Activated naive CD8-positive, alpha-beta T cell treated with anti-CD3 and anti-CD28 coated beads, Interleukin-2, amount 10 ng/mL, durations not matched to agents 7 days and 5 days (primary cell): ENCODE measurements at places on chromosomes 12 and 14. TPM values are rescaled to one million over a fixed set of nuclear protein-coding genes. Genes with fewer than 3 reads are reported as not detected.

- no peaks in the 10 kb centered on the region for H3K36me3 ChIP-seq
- no peaks in the 10 kb centered on the region for H3K4me1 ChIP-seq
- peaks cover 22% of the 10 kb centered on the region for H3K27me3 ChIP-seq
- no peak overlapping the region for H3K27ac ChIP-seq
Measured at GRCh38 chr14:92874962-92875661, 47.8 kb upstream of the CHGA start.

DNA sequence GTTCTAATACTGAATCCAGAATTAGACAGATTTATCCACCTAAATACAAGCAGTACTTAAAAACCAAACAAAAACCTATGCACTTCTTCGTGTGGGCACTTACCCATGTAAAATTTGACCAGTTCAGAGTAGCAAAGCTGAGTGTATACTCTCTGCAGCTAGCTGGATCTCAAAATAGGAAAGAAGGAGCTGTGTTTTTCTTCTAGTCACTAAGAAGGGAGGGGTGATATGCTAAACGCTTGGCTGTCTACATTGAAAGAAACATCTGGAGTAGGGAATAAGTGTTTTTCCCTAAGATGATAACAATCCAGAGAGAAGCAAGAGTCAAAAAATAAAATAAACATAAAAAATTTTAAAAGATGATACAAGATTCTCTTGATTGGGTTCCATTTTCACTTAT lies 20.0 kb downstream of the RBMS2 start:
- H3K27me3 ChIP-seq: no peaks in the 10 kb centered on the region
- H3K27ac ChIP-seq: no peak overlapping the region
- H3K4me1 ChIP-seq: peaks cover 2% of the 10 kb centered on the region
- H3K4me3 ChIP-seq: no peak overlapping the region

DNA sequence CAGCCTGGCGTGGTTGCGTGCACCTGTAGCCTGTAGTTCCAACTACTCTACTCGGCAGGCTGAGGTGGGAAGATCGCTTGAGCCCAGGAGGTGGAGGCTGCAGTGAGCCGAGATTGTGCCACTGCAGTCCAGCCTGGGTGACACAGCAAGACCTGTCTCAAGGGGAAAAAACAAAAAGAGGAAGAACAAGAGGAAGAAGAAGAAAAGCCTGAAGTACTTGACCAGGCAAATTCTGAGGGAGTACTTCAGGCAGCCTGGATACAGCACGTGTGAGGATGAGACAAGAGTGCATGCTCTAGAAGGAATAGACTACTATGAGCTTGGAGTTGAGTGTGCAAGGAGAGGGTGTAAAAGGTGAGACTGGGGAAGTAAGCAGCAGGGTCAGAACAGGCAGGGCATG lies 1.8 kb downstream of the GDF3 start:
- DNase-seq: no peak
- H3K4me3 ChIP-seq: no peak overlapping the region
- no peak overlapping the region for H3K27ac ChIP-seq
- peaks cover 14% of the 10 kb centered on the region for H3K27me3 ChIP-seq
- no peaks in the 10 kb centered on the region for H3K36me3 ChIP-seq

DNA sequence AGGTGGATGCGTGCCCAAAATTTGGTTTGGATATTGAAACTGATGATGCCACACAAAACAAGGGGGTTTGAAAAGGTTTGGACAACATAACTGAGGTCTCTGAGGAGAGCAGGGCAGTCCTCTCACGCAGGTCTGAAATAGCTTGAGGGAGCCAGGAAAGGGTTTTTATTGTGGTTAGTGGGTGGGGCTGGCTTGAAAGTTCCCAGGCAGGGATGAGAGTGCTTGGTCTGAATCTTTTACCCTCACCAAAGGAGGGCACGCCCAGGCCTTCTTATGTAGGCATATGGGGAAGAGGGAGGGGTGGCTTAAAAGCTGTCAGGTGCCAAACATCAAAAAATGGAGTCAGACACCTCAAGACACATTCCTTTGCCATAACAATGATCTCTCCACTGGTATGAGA lies 493.1 kb upstream of the CCDC196 start:
- no peak overlapping the region for H3K4me3 ChIP-seq
- peaks cover 7% of the 10 kb centered on the region for H3K36me3 ChIP-seq
- DNase-seq: no peak
- peaks cover 22% of the 10 kb centered on the region for H3K4me1 ChIP-seq
- H3K27me3 ChIP-seq: no peaks in the 10 kb centered on the region

GRCh38 chr12:27666510-27666909 lies 29.7 kb upstream of the REP15 start:
- H3K27ac ChIP-seq: no peak overlapping the region
- no peak for DNase-seq
- H3K4me3 ChIP-seq: no peak overlapping the region
- no peaks in the 10 kb centered on the region for H3K27me3 ChIP-seq

GRCh38 chr14:68561531-68562007 lies 231.3 kb downstream of the ZFP36L1 start:
- no peaks in the 10 kb centered on the region for H3K36me3 ChIP-seq
- no peak overlapping the region for H3K27ac ChIP-seq
- H3K4me1 ChIP-seq: peaks cover 15% of the 10 kb centered on the region
- no peaks in the 10 kb centered on the region for H3K27me3 ChIP-seq

GRCh38 chr12:126663304-126664094 lies 1598.3 kb downstream of the AACS start:
- no peaks in the 10 kb centered on the region for H3K4me1 ChIP-seq
- no peaks in the 10 kb centered on the region for H3K36me3 ChIP-seq
- DNase-seq: no peak
- no peak overlapping the region for H3K27ac ChIP-seq
- no peaks in the 10 kb centered on the region for H3K27me3 ChIP-seq

- no peaks in the 10 kb centered on the region for H3K36me3 ChIP-seq
- H3K4me3 ChIP-seq: no peak overlapping the region
- DNase-seq: no peak
- no peak overlapping the region for H3K27ac ChIP-seq
- no peaks in the 10 kb centered on the region for H3K27me3 ChIP-seq
- H3K4me1 ChIP-seq: no peaks in the 10 kb centered on the region
Measured at GRCh38 chr12:120592121-120593049, 11.2 kb upstream of the POP5 start.

DNA sequence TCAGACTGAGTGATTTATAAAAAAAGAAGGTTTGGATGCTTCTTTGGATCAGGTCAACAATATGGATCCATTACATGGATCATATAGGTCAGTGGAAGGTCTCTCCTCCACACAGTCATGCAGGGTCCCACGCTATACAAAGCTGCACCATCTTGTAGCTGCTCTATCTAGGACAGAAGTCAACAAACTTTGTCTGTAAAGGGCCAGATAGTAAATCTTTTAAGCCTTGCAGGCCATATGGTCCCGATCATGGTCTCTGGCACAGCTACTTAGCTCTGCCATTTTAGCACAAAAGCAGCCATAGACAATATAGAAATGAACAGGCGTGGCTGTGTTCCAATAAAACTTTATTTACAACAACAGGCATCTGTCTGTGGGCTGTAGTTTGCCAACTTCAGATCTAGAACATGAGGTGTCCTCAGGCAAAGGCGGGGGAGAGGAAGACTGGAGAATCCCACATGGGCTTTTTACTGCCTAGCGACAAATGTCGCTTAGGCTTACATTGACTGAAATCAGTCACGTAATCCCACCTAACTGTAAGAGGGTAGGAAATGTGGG lies 36.7 kb downstream of the TMEM233 start:
- no peak overlapping the region for H3K4me3 ChIP-seq
- peaks cover 21% of the 10 kb centered on the region for H3K27me3 ChIP-seq
- H3K27ac ChIP-seq: no peak overlapping the region
- DNase-seq: no peak
- no peaks in the 10 kb centered on the region for H3K4me1 ChIP-seq
- no peaks in the 10 kb centered on the region for H3K36me3 ChIP-seq

DNA sequence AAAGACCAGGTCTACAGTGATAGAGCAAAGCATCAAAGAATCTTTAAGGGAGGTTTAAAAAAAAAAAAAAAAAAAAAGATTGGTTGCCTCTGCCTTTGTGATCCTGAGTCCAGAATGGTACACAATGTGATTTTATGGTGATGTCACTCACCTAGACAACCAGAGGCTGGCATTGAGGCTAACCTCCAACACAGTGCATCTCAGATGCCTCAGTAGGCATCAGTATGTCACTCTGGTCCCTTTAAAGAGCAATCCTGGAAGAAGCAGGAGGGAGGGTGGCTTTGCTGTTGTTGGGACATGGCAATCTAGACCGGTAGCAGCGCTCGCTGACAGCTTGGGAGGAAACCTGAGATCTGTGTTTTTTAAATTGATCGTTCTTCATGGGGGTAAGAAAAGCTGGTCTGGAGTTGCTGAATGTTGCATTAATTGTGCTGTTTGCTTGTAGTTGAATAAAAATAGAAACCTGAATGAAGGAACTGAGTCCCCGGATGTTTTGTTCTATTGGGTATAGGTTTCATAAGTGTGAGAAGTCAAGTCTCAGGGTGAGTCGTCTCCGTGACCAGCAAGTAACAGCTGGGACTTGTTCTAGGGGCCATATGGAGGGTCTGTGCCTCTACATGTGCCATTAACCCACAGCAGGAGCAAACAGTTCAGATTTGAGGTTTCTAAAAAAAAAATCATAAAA lies 9.3 kb downstream of the PEBP1 start:
- H3K4me1 ChIP-seq: no peaks in the 10 kb centered on the region
- no peak overlapping the region for H3K4me3 ChIP-seq
- no peak overlapping the region for H3K27ac ChIP-seq
- H3K27me3 ChIP-seq: no peaks in the 10 kb centered on the region
- DNase-seq: no peak
- peaks cover 28% of the 10 kb centered on the region for H3K36me3 ChIP-seq

- H3K27me3 ChIP-seq: no peaks in the 10 kb centered on the region
- H3K4me3 ChIP-seq: no peak overlapping the region
Measured at GRCh38 chr12:81216739-81217138, 138.9 kb downstream of the ACSS3 start.

GRCh38 chr12:86193931-86194330 lies 62.3 kb downstream of the MGAT4C start:
- no peak overlapping the region for H3K27ac ChIP-seq
- no peaks in the 10 kb centered on the region for H3K27me3 ChIP-seq
- H3K36me3 ChIP-seq: no peaks in the 10 kb centered on the region

- H3K36me3 ChIP-seq: peaks cover 14% of the 10 kb centered on the region
- H3K27me3 ChIP-seq: no peaks in the 10 kb centered on the region
- peak overlapping the region; percentile 36 for H3K27ac ChIP-seq
- peak overlapping the region; percentile 92 for H3K4me3 ChIP-seq
- DNase-seq: no peak
Measured at GRCh38 chr12:110071504-110071903, 23.2 kb upstream of the C12orf76 start.

DNA sequence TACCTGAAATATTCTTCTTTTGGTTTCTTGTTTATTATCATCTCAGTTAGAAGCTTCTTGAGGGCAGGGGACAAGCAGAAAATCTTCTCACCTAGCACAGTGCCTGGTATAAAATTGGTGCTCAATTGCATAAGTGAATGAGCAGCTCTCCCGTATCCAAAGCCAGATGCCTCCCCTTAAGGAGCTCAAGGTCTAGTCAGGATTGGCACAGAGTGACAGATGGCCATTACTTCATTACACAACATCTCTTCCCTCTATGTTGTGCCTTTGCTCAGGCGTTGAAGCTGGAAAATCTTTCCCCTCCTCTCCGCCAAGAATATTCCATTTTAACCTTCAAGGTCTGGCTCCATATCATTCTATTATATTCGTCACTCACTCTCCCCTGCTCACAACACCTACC lies 3.6 kb downstream of the SLC4A8 start:
- no peak overlapping the region for H3K27ac ChIP-seq
- H3K4me3 ChIP-seq: no peak overlapping the region
- peaks cover 12% of the 10 kb centered on the region for H3K27me3 ChIP-seq
- peaks cover 21% of the 10 kb centered on the region for H3K4me1 ChIP-seq

DNA sequence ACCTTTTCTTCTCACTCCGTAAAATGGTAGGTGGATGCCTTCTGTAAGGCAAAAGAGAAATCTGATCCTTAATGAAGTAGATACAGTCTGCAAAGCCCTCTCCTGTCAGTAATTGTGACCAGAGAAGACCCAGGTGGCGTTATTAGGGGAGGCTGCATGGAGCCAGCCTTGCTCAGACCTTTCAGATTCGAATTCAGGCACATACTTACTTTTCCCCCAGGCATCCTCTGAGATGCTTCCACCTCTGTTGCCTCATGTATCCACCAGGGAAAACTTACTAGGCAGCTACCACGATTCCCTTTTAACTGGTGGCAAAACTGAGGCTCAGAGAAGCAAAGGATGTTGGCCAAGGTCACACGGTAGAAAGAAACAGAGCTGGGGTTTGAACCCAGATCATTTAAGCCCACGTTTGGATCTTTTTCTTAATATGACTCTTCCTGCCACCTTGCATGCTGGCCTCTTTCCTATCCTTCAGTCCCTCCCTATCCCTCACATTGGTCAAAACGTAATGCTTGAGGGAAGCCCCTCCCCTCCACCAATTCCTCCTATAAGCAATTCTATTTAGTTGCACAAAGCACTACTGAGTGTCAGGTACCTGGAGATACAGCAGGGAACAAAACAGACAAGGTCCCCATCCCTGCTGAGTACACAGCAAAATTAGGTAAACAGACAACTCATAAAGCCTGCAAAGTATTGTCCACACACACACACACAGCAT lies 179.4 kb downstream of the KSR2 start:
- no peak overlapping the region for H3K4me3 ChIP-seq
- H3K27ac ChIP-seq: no peak overlapping the region
- H3K4me1 ChIP-seq: no peaks in the 10 kb centered on the region
- DNase-seq: no peak
- H3K27me3 ChIP-seq: peaks cover 2% of the 10 kb centered on the region
- H3K36me3 ChIP-seq: no peaks in the 10 kb centered on the region

DNA sequence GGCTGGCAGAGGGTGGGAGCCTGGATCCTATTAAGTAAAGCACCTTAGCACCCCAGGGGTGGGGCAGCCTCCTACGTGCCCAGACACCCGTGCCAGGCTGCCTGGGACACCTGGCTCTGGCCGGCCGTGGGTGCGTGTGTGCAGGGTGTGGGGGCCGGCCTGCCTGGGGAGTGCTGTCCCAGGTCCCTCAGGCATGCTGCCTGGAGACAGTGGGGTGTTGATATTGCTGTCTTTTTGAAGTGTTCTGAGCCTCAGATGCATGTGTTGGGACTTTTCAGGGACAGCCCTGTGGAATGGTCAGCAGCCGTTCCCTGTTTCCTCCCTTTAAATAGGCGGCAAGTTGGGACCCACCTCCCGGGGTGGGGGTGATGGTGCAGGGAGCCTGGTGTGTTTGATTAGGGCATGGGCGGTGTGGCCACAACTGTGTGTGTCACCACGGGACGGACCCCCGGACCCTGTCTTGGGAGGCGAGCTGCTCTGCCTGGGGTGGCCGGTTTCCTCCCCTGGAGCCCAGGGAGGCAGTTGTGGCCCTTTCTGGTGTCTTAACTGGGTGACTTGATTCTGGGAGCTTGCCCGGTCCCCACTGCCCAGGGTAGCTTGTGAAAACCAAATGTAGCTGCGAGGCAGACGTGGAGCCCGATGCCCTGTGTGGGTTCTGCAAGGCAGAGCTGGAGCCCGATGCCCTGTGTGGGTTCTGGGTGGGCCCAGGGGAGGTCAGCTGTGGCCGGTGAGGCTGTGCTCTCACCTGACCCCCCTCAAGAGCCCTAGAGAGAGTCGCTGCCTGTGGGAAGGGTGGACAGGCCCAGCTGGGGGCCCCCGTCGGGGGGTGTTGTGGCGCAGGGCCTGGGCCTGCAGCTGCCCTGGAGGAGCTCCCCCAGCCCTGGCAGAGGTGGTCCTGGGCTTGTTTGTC lies 8.2 kb downstream of the ULK1 start:
- H3K36me3 ChIP-seq: no peaks in the 10 kb centered on the region
- H3K4me1 ChIP-seq: peaks cover 5% of the 10 kb centered on the region
- H3K27ac ChIP-seq: no peak overlapping the region
- DNase-seq: no peak

DPF3 gene
- 3.8 TPM for total RNA-seq

SAMD15 gene
- not detected for total RNA-seq

FOXM1 gene
- total RNA-seq: 73.9 TPM

C12orf54 gene
- total RNA-seq: not detected

DDX11 gene
- 196 TPM for total RNA-seq

CCDC196 gene
- not detected for total RNA-seq

RGS6 gene
- 0.08 TPM for total RNA-seq

ALKBH1 gene
- total RNA-seq: 16.8 TPM

POTEM gene
- total RNA-seq: not detected
